Stimulated activated CD4-positive, alpha-beta T cell treated with anti-CD3 and anti-CD28 coated beads, Interleukin-1b, Interleukin-23, amount 100 ng/mL, for 1 hour (primary cell): ENCODE measurements at places on chromosomes 2 and 18.

- DNase-seq, result no peak
Measured at GRCh38 chr2:230226051-230226551, 565 bp downstream of the SP140 start.

DNA sequence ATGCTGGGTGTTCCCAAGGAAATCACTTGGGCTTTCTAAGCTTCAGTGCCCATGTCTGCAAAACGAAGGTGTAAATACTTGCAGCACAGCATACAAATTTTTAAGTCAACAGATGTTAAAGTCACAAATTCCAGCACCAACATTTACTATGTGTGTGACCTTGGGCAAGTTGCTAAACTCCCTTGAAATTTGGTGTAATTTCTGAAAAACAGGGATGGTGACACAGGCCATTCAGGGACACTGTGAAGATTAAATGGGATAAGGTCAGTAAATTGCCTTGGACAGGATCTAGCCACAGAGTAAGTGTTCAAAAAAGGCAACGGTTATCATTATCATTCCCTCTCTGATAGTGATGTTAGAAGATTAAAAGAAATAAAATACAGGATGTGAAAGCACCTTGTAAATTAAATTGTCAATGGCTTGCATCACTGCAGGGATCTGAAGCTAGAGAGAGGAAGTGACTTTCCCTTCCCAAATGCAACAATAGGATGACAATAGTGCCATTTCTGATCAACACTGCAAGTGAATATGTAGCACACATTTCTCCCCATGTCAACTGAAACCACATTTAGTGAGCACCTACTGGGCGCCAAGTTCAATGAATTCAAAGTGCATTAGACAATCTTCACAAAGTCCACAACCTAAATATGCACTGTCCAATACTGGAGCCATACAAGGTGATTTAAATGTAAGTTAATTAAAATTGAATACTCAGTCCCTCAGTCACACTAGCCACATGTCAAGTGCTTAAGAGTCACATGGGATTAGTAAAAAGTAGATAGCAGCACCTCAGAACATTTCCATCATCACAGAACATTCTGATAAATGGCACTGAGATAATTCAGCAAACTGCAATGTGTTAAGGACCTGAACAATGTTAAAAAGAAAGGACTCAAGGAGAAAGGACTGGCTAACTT lies 81.2 kb downstream of the STK39 start:
- DNase-seq, result no peak

DNA sequence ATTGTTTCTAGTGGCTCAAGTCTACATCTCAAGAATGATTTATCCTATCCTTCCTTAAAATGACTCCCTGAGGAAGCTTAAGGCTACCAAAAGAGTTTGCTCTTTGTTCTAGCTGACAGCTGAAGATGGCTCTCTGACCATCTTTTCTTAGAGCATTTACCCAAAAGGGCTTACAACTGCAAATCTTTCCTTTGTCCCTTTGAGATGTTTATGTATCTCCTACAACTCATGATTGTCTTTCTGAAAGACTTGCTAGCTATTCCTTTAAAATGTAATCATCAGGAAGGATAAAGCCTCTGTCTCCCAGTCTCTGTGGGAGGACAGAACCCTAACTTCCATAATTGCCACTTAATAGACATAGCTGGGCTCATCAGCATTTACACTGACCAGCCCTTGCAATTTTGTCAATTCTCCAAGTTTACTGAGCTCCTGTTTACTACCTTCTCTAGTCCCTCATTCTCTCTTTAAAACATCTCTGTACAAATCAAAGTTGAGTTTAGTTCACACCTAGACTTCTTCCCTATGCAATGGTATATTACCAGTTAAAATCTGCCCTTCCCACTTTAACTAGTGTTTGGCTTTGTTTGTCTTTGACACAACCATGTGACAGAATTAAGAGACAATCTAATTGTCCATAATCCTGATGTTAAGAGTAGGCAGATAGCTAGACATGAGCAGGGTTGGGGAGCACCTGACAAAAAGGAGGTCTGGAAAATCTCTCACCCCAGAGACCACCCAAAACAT lies 188.2 kb downstream of the PTH2R start:
- DNase-seq, result no peak

DNA sequence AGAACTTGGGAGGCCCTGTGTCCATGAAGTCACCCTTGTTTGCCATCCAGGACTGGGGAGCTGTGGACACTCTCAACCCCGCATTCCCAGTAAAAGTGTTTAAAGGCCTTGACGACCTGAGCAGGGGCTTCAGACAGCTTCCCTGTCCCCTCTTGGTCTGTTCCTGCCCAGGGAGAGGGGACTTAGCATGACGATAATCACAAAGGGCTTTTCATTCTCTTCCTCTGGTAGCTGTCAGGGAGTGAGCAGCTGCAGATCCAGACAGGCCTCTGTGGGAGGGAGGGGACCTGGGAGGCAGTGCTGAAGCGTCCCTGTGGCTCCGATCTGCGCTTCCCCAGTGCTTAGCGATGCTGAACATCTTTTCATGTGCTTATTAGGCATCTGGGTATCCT lies 77.8 kb upstream of the HS6ST1 start:
- no peak for DNase-seq
